CD8-positive, alpha-beta memory T cell (primary cell): ENCODE measurements at places on chromosomes 6 and 20.
A peak's percentile ranks its signal among the peaks of the same experiment; 100 is the strongest.

GRCh38 chr20:11949711-11950110 lies 32.0 kb downstream of the BTBD3 start:
- no peaks in the 10 kb centered on the region for H3K27me3 ChIP-seq
- no peak overlapping the region for H3K27ac ChIP-seq
- no peaks in the 10 kb centered on the region for H3K36me3 ChIP-seq
- no peak for DNase-seq
- H3K4me1 ChIP-seq = no peaks in the 10 kb centered on the region

DNA sequence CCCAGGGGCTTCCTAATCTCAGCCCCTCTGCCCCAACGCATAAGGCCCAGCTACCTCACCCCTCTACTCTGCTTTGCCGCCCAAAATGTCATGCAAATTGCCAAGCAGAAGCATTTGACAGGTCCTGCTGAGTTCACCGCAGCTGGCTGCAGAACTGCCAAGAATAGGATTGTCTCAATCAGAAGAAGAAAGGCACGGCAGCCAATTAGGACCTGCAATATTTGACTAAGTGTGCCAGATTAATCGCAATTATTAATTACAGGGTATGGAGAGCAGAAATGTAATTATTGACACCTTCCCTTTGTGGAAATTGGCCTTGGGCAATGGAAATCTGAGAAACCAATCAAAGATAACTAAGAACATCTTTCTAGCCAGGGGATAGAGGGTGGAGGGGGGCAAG lies 318.6 kb downstream of the LRFN2 start:
- DNase-seq = no peak
- H3K4me3 ChIP-seq = no peak overlapping the region
- H3K27ac ChIP-seq = no peak overlapping the region
- H3K27me3 ChIP-seq = no peaks in the 10 kb centered on the region
- H3K4me1 ChIP-seq = no peaks in the 10 kb centered on the region

- H3K27ac ChIP-seq = no peak overlapping the region
- H3K36me3 ChIP-seq = no peaks in the 10 kb centered on the region
- no peaks in the 10 kb centered on the region for H3K27me3 ChIP-seq
- H3K4me3 ChIP-seq = no peak overlapping the region
Observed at GRCh38 chr6:170449835-170450753, 103.0 kb downstream of the PSMB1 start.

- no peaks in the 10 kb centered on the region for H3K36me3 ChIP-seq
- no peaks in the 10 kb centered on the region for H3K4me1 ChIP-seq
- H3K27me3 ChIP-seq = no peaks in the 10 kb centered on the region
Observed at GRCh38 chr20:9508240-9508661, 6.1 kb upstream of the LAMP5 start.

- no peak for DNase-seq
- H3K27ac ChIP-seq = no peak overlapping the region
- no peaks in the 10 kb centered on the region for H3K27me3 ChIP-seq
- H3K4me1 ChIP-seq = no peaks in the 10 kb centered on the region
- H3K4me3 ChIP-seq = no peak overlapping the region
Observed at GRCh38 chr6:150202404-150202803, 59.6 kb downstream of the PPP1R14C start.

DNA sequence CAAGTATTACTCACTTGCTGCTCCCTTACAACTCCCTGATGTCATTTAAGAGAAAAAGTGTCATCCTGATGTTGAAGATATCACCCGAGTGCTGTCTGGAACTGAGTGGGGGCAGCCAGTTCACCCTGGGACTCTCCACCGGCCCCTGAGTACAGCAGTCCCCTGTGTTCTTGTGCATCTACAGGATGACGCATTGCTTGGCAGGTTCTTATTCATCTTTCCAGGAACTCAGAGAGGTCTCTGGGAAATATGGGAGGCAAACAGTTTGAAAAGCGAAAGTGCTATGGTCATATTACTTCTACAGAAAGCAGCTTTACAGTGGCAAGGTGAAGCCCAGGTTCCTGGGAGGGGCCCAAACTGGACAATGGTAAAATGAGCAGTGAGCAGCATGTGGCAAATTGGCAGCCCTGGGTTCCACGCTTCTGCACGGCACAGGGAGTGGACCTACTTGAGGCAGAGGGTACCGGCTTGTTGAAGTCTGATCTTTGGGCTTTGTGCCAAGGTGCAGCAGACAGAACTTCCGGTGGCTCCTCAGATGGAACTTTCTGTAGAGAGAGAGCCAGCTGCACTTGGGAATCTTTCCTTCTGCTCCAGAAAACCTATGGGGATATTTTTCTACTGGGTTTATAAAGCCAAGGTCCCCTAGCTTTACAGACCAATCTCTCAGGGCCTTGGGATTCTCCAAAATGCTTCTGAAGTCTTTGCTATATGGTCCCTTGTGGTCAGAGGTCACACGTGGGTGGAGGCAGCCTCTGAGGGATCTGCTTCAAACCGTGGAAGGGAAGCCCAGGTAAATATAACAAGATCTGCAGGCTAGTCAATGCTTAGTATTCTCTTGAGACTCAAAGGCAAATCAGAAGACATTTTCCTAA lies 128.3 kb downstream of the MAP3K7 start:
- H3K4me1 ChIP-seq = peaks cover 42% of the 10 kb centered on the region
- peak overlapping the region; percentile 66 for H3K27ac ChIP-seq
- no peaks in the 10 kb centered on the region for H3K27me3 ChIP-seq
- H3K4me3 ChIP-seq = peak overlapping the region; percentile 20
- peak; percentile 37 for DNase-seq

DNA sequence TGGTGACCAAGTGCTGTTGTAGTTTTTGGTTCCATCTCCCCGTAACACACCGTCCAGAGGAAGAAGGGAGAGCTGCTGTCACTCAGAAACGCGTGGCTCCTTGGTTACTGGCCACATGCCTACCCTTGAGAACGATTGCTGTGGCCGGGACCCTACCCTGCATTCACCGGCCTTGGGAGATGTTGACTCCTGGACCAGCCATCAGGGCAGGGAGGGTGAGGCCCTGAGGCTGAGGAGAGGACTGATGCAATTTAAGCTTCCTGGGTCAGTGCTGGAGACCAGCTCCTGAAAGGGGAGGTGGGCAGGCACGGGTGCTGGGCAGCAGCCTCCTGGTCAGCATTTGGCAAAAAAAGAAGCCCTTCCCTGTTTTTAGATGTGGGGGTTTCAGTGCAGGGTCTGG lies 31.5 kb downstream of the ERMARD start:
- DNase-seq = no peak
- no peak overlapping the region for H3K27ac ChIP-seq
- no peaks in the 10 kb centered on the region for H3K27me3 ChIP-seq
- H3K4me1 ChIP-seq = no peaks in the 10 kb centered on the region
- no peaks in the 10 kb centered on the region for H3K36me3 ChIP-seq

DNA sequence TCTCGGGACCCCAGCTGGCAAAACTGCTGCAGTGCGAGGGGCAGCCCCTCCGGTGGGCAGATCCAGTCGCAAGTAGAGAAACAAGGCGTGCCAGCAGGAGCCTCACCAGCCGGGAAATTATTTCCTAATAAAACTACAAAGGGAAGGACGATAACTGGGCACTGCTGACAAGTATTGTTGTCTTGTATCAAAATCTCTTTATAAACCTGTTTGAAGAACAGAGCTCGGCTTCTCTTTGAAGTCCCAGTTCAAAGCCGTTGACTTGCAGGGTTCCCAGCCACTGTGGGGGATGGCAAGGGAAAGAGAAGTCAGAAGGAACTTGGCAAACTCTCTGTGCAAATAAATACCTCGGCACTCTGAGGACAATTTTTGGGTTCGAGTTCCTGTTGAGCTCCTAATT lies 504.5 kb downstream of the CD83 start:
- no peak for DNase-seq
- no peak overlapping the region for H3K27ac ChIP-seq
- no peak overlapping the region for H3K4me3 ChIP-seq
- no peaks in the 10 kb centered on the region for H3K27me3 ChIP-seq

DNA sequence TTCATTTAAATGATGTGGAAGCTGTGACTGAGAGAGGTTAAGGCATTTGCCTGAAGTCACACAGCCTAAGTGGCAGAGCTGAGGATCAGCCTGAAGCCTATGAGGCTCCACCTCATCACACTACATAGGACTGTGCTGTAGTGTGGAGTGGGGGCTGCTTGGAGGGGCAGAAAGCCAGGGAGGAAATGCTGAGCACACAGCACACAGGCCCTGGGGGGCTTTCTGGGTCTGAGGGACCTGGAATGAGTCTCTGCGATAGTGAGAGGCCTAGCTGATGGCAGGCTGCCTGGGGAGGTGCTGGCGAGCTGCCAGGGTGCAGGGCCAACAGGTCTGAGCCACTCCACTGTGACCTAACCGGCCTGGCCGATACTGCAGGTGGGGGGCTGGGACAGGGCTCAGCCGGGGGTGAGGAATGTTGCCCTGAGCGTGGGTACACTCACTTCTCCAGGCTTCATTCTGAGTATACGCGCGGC lies 2.2 kb upstream of the ARHGAP40 start:
- no peak overlapping the region for H3K27ac ChIP-seq
- H3K36me3 ChIP-seq = no peaks in the 10 kb centered on the region
- no peak overlapping the region for H3K4me3 ChIP-seq

DNA sequence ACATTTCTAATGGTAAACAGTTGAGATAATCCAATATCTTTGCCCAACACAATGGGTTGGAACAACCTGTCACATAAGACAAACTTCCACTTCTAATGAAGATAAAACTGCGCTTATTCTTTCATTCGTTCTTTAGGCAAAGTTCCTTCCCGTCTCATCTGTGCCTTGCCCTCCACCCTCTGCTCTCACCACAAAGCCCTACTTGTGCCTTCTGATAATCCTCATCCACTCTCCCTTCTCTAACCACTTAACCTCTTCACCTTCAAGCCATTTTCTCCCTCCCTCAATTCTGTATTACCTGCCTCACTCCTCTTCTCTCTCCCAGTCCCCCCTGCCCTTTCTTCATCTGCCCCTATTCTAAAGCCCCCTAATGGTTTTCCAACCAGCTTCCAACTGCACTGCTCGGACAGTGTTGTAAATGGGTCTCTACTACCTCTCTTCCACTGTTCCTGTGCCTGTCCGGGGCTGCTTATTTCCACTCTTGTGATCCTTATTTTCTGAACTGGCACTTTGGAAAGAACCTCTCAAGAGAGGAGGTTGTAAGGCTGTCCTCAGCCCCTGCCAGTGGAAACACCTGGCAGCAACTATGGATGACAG lies 62.9 kb upstream of the MYB start:
- H3K27ac ChIP-seq = no peak overlapping the region
- no peak for DNase-seq
- no peak overlapping the region for H3K4me3 ChIP-seq
- H3K4me1 ChIP-seq = peaks cover 38% of the 10 kb centered on the region
- no peaks in the 10 kb centered on the region for H3K36me3 ChIP-seq
- no peaks in the 10 kb centered on the region for H3K27me3 ChIP-seq

DNA sequence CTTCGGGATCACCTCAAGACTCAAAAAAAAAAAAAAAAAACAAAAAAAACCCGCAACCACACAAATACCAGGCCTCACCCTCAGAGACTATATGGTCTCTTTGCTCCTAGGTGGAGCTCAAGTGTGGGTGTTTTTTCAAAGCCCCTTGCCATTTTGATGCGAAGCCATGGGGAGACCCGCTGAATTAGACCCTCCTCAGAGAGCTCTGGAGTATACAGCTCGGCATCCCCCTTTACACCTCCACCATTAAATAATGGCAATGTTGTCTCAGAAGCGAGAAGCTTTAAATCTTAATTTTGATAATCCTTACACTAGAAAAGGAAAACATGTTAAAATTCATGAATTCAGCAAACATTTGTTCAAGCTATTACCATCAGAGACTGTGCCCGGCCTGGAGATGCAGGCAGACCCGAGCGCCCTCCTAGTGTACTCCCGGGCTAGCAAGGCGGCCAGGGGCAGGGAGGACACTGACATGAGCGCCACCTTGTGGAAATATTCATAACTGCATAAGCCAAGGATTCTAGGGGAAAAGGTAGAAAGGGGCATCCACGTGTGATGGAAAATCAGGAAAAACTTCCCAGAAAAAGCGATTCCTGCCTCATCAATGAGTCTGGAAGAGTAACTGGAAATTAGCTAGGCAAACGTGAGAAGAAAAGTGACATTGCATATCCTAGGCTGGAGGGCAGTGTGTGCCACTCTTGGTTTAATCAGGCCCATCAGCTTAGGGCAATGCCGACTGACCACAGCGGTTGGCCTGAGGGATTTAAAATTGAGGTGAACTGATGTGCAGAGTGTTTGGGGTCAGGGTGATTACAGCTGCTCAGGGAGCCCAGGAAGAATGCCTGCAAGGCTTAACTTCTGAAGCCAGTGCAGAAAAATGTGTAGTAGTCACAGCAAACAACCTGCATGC lies 72.5 kb downstream of the B3GAT2 start:
- DNase-seq = peak; percentile 43
- H3K27ac ChIP-seq = no peak overlapping the region
- H3K4me3 ChIP-seq = no peak overlapping the region
- no peaks in the 10 kb centered on the region for H3K4me1 ChIP-seq
- no peaks in the 10 kb centered on the region for H3K27me3 ChIP-seq

DNA sequence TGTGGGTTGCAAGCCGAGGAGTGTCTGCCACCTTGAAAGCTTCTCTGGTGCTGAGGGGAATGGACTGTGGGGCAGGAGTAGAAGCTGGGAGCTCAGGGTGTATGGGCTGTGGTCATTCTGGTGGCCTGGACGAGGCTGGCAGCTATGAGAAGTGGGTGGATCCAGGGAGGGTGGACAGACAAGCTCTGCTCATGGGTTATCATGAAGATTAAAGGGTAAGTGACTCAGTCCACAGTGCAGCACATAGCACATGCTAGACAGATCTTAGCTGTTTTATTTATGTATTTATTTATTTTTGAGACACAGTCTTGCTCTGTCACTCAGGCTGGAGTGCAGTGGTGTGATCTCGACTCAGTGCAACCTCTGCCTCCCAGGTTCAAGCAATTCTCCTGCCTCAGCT lies 13.8 kb downstream of the RSPO4 start:
- H3K27me3 ChIP-seq = no peaks in the 10 kb centered on the region
- H3K27ac ChIP-seq = no peak overlapping the region
- no peak overlapping the region for H3K4me3 ChIP-seq
- H3K4me1 ChIP-seq = no peaks in the 10 kb centered on the region

DNA sequence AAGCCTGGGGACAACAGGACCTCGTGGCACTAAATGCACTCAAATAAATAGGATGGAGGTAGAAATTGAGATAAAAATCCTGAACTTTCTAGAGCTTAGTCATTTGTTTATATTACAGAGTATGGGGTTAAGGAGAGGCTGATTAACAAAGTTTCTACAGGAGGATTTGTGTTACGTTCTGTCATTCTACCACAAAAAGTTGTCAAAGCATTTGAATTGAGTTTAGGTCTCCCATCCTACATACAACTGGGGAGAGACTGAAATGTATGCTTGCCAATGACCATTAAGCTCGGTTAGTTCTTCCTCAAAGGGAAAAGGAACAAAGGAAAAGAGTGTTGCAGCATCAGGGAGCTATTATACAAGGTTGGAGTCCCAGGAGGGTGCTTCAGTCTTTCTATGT lies 597.9 kb downstream of the COL12A1 start:
- H3K4me1 ChIP-seq = no peaks in the 10 kb centered on the region
- no peaks in the 10 kb centered on the region for H3K27me3 ChIP-seq
- no peaks in the 10 kb centered on the region for H3K36me3 ChIP-seq
- DNase-seq = no peak
